ENCODE measurements at places on chromosomes 7 and 10. TPM values are rescaled to one million over a fixed set of nuclear protein-coding genes. Genes with fewer than 3 reads are reported as not detected.

DNA sequence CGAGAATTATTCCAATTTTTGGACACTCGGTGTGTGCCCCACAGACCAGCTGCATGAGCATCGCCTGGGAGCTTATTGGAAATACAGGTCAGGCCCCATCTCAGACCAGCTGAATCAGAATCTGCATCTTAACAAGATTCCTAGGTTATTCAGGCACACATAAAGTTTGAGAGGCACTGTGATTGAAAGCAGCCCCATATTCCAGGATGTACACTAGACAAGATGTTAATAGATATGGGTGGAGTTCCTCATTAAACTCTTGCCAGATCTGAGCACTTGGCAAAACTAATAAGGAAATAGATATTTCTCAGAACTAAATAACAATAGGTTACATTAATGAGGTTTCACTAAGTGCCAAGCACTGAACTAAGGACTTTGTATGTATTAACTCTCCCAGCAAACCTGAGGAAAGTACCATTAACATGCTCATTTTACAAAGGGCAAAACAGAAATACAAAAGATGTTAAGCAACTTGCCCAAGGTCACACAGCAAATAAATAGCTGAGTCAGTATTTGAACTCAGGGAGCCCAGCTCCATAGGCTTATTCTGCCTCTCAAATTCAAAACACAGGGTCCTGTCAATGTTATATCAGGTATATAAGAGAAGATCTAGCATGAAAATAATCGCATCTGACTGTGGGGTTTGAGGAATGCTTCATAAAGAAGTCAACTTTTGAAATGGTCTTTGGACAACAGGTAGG, 29.9 kb downstream of the PPP1R3C start:
- no peak for DNase-seq

DNA sequence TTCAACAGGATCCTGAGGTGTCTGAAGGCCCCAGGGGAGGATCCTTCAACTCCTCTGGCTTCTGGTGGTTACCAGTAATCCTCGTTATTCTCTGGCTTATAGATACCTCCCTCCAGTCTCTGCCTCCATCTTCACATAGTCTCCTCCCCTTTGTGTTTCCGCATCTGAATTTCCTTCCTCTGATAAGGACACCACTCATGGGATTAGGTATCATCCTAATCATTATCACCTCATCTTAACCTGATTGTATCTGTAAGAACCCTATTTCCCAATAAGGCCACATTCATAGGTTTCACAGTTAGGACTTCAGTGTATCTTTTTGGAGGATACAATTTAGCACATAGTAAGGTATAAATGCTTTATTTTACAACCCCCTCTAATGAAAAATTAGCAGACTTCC, 1189.2 kb downstream of the CNTNAP2 start:
- no peak for DNase-seq

DNA sequence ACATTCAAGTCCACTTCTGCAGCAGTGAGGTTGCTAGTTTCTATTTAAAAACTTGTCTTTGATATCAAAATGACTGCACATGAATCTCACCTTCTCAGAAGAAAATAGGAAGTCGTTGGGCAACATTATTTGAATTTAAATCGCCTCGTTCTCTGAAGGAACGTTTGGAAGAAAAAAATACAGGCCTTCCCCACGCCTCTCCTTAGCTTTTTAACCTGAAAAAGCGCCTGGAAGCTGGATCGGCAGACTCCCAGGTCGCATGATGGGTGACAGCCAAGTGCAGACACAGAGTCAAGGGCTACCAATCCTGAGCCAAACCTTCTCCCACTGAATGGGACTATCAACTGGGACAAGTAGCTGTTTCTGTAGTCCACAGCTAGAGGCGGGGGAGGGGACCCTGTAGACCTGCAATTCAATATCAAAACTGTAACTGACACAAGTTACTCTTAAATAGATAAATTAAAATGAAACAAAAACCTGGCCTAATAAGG, 2.2 kb downstream of the FAM53B start:
- DNase-seq: peak; percentile 41

DNA sequence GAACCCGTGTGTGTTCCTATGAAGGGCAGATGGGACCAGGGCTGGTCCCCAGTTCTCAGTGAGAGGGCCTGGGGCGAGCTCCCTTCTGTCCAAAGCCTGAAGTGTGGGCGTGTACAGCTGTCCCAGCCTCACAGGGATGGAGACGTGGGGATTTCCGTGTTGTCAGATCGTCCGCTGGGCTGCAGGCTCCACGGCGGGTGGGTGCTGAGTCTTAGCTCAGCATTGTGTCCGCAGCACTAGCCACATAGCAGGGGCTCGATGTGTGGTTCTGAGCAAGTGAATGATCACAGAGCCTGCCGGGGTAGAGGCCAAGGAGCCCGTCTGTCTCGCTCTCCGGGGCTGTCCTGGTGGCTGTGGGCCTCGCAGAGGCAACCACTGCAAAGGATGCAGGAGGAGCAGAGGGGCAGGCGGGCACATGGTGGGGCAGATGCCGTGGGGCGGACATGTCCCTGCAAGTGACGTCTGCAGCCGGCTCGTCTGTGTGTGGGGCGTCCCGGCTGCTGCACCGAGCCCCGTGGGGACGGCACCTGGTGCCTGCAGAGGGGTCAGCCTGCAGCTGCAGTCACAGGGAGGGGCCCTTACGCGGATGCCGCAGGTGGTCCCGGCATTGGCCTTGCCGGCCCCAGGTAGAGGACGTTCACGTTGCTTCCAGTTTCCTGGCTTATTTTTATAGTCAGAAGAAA, 30.9 kb downstream of the FAM20C start:
- no peak for DNase-seq

PPP1R17 gene
- polyA plus RNA-seq: not detected

- DNase-seq: no peak
Observed at GRCh38 chr7:114656466-114656865, 241.9 kb downstream of the FOXP2 start.

NAT16 gene
- not detected for polyA plus RNA-seq

CD36 gene
- 0.30 TPM for polyA plus RNA-seq

DNA sequence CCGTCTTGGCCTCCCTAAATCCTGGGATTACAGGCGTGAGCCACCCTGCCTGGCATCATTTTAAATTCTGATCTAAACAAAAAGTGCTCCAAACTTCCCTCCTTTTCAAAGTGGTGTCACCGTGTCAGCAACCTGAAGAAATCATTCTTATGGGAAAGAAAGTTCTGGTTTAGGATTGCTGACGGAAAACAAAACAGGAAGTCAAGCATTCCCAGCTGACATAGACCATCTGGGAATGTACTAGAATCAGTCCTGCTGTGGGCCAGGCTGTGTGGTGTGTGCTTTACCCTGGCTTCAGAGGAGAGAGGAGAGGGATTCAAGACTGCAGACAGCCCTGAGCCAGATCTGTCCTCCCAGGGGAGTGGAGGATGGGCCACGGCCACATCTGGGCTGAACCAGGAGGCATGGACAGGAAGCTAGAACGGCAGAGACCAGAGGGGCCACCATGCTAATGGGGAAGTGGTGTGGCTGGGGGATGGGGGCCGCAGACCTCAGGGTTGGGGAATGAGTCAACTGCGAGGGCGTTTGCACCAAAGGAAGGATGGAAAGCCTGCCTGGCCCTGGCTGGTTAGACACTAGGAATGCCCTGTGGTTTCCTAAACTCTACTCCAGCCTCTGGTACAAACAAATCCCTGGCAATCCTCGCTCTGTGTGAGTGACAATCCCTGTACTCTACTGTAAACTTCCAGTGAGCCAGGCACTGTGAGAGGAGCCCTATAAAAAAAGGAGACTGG, 16.7 kb upstream of the CLIP2 start:
- no peak for DNase-seq

GPC2 gene
- polyA plus RNA-seq: 0.73 TPM

- DNase-seq: no peak
Observed at GRCh38 chr7:141920281-141920680, 4.1 kb downstream of the OR9A4 start.

GRCh38 chr10:6395606-6396005, 184.5 kb downstream of the PRKCQ start:
- DNase-seq: no peak

All from CD4-positive, alpha-beta memory T cell (primary cell).